ENCODE measurements at places on chromosomes 13 and 19.

DNA sequence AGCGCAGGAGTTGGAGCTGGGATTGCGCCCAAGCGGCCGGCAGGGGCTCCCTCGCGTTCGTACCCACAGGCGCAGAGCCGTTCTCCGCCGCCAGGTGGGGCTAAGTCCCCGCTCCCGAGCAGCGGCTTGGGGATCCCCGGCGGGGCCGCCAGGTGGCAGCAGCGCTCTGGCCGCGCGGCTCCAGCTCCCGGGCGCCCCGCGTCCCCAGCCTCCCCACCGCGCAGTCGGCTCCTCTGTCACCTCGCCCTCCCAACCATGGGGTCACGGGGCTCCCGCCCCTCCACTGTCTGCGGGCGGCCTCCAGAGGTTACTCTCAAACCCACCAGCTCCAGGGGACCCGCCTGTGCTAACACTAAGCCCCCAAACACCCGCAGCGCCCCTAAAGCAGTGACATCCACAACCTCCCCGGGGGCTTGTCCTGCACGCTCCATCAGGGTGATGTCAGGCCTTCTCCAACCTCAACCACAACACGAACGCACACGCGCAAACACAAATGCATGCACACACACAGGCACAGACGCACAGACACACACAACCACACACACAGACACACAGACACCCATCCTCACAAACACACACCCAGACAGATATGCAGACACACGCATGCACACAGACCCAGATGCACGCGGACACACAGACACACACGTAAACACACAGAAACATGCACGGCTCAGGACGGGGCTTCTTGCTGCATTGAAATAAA lies 18.4 kb upstream of the KCTD15 start:
- DNase-seq: peak; percentile 84

- no peak for DNase-seq
These were observed 191.6 kb downstream of the TM9SF2 start for GRCh38 chr13:99692854-99693253.

- no peak for DNase-seq
These were observed 624.0 kb upstream of the GPC6 start for GRCh38 chr13:92602560-92602959.

GRCh38 chr19:2528675-2529101 lies 52.8 kb downstream of the GADD45B start:
- DNase-seq: no peak

DNA sequence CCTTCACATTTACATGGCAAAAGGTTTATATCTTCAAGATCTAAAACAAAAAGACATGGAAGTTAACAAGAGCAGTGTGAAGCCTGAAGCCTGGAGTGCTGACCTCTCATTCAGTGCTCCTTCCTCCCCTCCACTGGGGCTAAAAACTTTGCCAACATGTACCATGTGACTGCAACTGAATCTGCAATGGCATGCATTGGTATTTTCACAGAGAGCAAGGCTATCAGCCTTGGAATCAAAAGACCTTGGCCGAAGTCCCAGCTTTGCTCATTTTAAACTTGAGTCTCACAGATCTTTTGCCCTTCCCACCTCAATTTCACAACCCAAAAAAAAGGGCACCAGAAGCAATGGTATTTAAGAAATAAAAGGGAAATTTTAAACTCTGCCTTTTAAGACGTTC lies 325.1 kb downstream of the DCT start:
- no peak for DNase-seq

DNA sequence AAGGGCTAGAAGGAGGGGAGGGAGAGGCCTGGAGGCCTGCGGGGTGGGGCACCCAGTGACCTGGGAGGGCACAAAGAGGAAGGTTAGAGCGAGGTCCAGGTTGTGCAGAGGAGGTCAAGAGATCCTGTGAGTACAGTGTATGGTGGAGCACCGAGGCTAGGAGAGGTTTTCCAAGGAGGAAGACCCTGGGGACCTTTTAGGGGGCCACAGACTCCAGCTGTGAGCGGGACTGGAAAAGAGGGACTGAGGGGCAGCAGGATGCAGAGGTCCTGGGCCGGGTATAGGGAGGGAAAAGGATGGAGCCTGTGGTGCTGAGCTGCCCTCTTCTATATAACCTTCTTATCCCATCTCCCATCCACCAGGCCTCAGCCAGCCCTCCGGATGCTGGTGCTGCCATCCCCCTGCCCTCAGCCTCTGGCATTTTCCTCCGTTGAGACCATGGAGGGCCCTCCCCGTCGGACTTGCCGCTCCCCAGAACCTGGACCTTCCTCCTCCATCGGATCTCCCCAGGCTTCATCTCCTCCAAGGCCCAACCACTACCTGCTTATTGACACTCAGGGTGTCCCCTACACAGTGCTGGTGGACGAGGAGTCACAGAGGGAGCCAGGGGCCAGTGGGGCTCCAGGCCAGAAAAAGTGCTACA lies 863 bp downstream of the ZNF581 start:
- no peak for DNase-seq

GRCh38 chr13:110312339-110313031 lies 5.4 kb downstream of the COL4A2 start:
- DNase-seq: no peak

- DNase-seq: no peak
These were observed 47.2 kb upstream of the F7 start for GRCh38 chr13:113058129-113058987.

DNA sequence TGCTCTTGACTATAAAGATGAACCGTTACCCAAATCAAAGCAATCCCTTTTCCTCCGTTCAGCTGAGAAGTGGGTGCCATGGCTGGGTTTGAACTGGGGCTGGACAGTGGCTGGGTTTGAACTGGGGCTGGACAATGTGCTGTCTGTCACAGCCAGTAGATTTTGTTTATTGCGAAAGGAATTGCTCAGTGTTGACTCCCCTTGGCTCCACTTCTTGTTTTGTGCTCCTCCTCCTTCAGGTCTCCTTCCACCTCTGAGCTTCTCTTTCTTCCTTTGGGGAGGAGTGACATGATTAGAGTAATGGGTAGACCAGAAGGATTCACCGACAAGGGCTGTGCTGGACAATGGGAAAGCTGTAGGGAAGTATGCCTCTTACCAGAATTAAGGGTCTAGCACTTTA lies 19.4 kb upstream of the MBNL2 start:
- DNase-seq: no peak

- no peak for DNase-seq
These were observed 127.2 kb upstream of the GJB6 start for GRCh38 chr13:20359335-20359734.

DNA sequence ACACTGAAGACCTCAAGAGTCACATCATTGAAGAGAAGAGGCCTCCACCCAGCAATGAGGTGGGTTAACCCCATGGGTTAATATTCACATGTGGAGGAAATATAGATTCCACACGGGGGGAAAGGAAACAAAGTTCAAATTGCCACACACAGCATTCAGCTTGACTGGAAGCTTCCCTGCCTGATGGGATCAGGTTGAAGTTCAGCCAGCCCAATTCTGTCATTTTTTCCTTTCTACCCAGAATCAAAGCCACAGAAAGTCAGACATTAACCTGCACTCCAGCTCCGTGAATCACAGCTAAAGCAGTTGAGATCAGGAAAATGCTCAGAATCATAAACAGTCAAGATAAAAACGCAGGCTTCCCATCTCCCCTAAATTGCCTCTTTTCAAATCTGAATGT lies 208.7 kb upstream of the OBI1 start:
- DNase-seq: no peak

GRCh38 chr19:16403151-16403977 lies 68.4 kb downstream of the EPS15L1 start:
- DNase-seq: no peak

- DNase-seq: no peak
These were observed 35.2 kb upstream of the ISYNA1 start for GRCh38 chr19:18473003-18473705.

All from stimulated activated CD4-positive, alpha-beta T cell treated with anti-CD3 and anti-CD28 coated beads, Interleukin-1b, Interleukin-23, amount 100 ng/mL, for 1 hour (primary cell).